NCI-H526 treated with DMSO at 0.1 percent for 48 hours (cell line): ENCODE measurements at places on chromosomes 16 and 17.

DNA sequence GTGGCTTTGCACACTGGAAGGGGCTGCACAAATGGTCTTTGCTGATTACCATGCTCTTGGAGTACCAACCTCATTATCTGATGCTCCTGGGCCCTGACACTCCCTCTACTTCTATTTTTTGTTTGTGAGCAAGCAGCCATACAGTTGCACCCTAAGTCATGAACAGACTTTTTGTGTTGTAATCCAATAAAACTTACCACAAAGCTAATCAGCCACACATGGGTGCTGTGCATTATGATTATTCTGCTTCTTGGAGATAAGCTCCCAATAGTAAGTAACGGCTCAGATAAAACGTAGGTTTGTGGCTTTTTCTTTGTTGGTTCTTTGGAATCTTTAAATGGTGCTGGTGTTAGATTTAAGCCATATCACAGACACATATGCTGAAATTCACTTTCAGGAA is 76.2 kb downstream of the CCT6B start:
- DNase-seq: no peak

GRCh38 chr17:62566996-62567578 is 60.4 kb upstream of the MRC2 start:
- DNase-seq: no peak

- DNase-seq: no peak
These were observed 64.7 kb downstream of the SOX9 start for GRCh38 chr17:72185564-72185963.

DNA sequence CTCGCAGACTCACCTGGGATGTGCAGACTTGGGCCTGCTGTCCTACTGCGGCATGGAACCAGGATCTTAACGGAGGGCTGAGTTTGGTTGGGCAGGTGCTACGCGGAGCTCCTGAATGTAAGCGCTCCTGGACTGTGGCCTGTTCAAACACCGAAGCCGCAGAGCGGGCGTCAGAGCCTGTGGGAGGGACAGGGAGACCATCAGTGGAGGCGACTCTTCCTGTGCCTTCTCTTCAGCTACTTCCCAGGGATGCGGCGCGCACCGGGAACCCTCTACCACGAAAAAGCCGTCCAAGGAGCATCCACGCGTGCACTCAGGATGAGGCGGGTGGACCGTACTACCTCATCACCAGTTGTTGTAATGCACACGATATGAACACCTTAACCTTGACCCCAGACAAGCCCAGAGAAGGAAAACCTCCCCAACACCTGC is 2.0 kb downstream of the USP36 start:
- DNase-seq: no peak

- DNase-seq: no peak
These were observed 4.1 kb downstream of the FAM171A2 start for GRCh38 chr17:44359458-44360143.

- DNase-seq: peak; percentile 6
These were observed 25.8 kb downstream of the SRCIN1 start for GRCh38 chr17:38579934-38580333.

GRCh38 chr17:11900041-11900476 is 97.2 kb downstream of the ZNF18 start:
- DNase-seq: no peak

DNA sequence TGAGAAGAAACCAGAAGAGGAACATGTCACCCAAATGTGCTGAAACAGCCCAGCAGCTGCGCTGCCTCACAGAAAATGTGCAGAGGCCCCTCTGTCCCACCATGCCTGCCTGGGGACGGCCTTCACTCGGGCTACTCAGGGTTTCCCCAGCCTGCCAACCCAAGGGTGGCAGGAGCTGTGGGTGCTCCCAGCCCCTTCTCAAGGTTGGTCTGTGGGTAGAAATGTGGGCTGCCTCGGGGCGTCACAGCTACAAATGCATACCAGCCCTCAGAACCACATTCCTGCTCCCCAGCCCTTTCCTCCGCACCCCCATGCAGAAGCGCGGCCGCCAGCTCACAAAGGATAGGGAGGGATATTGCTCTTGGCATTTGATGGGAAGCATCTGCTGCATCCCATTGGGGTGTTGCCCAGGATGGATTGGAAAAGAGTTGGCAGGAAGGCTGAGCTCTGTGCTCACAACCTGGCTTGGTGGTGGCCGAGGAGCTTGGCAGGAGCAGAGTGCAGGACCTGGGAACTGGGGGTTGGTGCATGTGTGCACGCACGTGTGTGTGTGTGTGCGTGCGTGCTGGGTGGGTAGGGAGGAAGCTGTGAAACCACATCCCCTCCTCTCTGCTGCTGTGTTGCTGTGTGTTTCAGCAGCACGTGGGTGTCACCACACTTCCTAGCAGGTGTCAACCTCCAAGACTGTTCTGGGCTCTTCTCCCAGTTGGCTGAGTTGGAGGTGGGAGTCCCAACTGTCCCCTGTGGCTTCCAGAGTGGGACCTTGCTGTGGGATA is 304.4 kb downstream of the SEC14L1 start:
- DNase-seq: no peak

DNA sequence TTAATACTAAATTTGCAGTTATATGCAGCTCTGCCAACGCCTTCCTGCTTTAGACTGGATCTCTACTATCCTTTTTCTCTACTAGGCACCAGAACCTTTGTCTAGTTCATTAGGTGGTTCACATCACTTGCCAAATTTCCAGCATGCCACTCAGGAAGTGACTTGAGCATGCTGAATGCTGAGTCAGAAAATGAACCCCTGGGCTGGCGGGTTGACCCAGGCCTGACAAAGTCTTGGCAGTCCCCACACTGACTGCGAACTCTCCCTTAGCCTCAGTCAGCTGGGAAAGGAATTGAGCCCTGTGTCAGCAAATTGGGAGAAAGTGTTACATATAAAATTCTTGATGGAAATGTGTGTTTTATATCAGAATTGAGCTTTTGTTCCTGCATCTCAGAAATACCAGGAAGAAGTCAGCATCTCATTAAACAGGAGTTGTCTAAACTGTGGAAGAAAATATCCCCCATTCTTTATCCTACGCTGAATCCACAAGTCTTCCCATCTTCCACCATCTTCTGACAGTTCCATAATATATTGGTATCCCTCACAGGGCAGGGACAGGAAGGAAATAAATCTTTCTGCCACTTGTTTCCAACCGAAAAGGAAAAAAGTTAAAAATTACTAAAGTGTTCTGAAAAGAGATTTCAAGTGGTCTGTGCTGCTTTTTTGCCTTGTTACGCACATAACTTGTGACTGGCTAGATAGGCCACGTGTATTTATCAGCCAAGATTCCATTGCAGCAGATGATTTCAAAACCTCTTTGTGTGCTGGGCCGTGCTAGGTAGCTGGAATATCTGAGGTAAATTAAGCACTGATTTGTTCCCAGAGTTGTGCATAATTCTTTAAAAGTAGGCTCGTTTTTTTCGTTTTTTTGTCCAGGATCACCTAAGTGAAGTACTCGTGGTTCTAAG is 16.7 kb upstream of the SLC12A3 start:
- no peak for DNase-seq

GRCh38 chr16:9123401-9123800 is 32.0 kb downstream of the HAPSTR1 start:
- no peak for DNase-seq

DNA sequence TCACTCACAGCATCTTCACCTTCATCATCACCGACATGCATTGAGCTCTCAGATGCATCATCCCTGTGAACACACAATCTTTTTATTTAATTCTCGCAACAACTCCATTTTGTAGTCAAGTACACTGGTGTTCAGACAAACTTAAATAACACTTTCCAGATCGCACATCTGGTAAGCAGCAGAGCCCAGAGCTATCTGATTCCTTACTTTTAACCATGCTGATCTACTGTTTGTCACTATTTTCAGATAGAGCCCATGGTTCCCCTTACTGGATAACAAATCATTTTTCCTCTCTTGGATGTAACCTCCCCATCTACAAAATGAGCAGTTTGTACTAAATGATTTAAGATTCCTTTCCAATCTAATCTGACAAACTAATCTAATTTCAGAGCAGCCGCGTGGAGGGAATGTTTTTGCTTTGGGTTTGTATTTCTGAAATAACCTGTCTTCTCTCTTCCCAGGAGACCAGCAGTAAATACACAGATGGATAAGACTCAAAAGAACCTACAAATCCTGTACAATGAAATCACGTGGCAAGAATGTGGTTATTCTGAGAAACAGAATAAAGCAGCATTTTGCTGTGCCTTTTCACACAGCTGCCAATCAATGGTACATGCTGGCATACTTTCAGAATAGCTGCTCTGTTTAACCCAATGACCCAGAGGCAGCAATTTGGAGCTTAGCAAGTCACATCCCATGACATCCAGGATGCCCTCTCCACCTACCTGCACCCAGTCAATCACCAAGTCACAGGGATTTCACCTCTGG is 72.9 kb upstream of the CCL2 start:
- DNase-seq: no peak

DNA sequence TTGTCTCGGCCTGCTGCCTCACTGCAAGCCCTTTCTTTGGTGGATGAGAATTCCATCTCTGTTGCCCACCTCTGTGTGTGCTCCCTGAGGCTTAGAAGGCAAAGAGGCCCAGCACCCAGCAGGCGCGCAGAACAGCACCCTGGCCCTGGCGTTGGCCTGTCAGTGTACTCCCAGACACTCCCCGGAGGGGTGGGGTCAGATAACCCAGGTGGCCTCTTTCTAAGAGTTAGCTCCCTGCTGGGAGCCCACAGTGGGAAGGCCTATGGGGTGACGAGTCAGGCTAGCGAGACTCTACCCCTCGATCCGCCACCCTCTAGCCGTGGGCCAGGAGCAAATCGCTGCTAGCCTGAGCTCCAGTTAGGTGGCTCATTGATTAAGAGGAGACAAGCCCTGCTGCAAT is 38.1 kb downstream of the SRL start:
- no peak for DNase-seq

DNA sequence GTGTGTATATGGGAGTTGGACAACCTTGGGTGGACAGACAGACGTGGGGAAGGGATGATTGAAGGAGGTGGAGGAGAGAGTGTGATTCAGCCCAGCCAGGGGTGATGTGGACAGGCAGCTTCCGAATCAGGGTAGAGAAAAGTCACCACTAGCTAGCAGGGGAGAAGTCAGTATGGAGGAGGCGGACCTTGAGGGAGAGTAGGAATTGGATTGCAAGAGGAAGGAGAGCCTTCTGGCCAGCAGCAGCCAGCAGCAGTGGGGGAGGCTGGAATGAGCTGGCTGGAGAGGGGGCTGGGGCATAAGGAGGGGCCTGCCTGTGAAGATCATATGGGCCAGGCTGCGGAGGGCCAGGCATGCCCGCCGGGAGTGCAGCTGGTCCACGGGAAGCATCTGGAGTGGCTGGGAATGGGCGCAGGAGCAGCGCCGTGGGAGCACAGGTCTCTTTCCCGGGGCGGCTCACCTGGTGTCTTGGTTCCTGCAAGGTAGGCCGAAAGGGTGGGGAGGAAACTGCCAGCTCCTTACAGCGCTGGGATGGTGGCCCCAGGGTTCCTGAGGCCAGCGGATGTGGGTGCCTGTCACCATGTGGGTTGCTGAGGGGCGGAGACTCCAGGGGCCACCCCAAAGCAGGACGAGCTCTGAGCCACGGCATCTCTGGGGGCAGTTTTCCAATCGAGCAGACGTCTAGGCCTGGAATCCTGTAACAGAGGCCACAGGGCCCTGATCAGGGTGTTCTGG is 235.3 kb downstream of the SEC14L1 start:
- no peak for DNase-seq

GRCh38 chr16:89945654-89946053 is 2.9 kb upstream of the DEF8 start:
- DNase-seq: no peak

GRCh38 chr17:74712301-74712700 is 422 bp downstream of the CD300LF start:
- DNase-seq: no peak
